ENCODE measurements at places on chromosomes 5 and 9.

DNA sequence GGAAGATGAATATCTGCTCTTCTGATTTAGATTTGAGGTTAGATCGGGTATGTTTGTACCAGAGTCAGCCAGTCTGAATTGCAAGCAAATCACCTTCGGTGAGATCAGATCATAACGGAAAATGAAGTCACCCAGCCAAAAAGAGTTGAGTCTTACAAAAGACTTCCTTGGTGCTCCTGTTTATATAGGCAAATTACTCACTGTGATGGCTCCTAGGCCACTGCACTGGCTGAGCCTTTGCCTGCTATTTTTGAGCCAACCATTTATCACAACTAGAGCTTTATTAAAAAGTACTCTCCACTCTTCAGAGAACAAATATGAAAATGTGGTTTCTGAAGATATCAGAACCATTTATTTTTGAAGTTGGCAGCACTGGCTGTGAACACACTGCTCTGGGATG lies 277.7 kb upstream of the PCSK5 start:
- DNase-seq, result no peak

DNA sequence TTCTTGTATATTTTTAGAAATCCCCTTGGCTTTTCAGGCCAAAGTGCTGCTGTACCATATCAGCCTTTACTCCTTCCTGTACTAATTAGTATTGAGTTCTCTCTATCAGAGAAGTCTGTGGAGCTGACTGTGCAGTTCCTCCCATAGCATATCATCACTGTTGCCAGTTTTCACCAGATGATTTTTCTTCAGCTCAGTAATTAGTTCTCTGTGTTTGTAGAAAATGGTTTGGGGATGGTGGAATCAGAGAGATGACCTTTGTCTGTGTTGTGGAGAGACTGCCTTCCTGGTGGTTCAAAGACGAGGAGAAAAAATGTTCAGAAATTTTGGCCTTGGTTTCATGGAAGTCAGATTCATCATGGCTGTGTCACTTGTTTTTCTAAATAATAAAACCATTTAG lies 227.5 kb upstream of the ACTBL2 start:
- DNase-seq, result no peak

- DNase-seq, result no peak
These were observed 219.1 kb downstream of the NDUFS4 start for GRCh38 chr5:53779541-53779981.

GRCh38 chr9:92408747-92409478 lies 4.5 kb upstream of the OGN start:
- DNase-seq, result no peak

DNA sequence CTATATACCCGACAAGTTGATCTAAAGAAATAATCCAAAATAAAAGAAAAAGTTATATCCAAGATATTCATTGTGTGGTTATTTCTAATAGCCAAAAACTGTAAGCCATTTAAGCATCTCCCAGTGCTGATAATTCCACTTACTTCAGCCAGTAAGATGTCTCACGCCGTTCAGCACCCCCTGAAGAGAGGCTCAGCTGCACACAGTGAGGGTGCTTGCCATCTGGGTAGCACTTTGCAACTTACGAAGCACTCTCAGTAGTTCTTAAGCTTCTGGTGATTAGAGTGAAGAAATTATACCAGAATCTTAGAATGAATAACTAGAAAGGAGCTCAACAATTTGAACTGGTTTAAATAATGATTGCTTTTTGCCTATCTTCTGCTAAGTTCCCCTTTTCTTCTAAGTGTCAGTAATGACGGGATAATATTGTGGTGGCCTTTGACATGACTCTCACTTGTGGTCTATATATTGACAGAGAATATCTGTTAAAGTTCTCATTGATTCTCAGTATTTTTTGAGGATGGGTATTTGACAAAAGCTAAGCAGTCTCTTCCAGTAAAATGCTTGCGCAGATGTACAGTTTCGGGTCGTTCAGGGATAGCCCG lies 26.2 kb upstream of the LTC4S start:
- DNase-seq, result no peak

DNA sequence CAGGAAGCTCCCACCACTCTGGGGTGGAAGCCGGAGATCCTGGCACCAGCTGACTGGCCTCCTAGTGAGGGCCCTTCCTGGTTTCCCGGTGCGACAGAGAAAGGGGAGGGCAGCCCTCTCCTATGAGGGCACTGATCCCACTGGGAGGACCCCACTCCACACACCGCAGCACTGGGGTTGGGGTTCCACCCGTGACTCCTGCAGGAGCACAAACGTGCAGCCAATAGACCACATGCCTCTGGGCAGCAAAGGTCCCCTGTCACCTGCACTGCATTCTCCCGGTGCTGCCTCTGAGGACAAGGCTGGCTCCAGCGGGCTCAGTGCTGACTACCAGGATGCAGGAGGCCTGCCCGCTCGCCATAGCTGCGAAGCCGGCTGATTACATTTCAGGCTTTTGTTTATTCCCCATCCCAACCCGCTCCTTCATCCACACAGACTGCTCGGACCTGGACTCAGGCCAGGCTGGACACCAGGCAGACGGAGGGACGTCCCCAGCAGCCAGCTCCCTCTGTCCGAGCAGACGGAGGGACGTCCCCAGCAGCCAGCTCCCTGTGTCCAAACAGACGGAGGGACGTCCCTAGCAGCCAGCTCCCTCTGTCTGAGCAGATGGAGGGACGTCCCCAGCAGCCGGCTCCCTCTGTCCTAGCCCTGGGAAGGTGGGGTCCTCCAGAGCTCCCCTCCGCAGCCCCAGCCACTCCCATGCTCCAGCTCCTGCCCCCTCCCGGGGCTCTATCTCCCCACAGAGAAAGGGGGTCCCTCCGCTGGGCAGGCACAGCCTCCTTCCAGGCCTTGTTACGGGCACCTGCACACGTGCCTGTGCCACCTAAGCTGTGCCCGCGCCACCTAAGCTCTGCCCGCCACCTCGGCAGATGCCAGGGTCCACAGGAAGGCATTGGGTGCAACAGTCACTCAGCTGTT lies 8.8 kb upstream of the CEP72 start:
- no peak for DNase-seq

- DNase-seq, result no peak
These were observed 104.0 kb upstream of the DMRTA1 start for GRCh38 chr9:22342491-22343217.

DNA sequence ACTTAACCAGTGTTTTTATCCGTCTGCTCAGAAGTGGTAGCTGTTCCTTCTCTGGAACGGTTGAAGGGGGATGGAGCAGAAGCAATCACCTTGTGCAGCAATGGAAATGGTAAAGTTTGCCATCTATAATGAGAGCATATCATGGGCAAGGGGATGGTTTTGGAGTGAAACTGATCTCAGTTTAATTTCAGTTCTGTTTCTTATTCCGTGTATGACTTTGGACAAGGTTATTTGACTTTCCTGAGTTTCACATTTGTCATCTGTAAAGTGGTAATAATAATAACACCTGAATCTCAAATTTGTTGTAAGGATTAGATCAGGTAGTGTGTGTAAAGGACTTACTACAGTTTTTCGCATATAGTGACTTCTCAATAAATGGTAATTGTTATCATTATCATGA lies 106.1 kb downstream of the PCSK1 start:
- DNase-seq, result no peak

GRCh38 chr5:145408048-145408341 lies 427.1 kb downstream of the PRELID2 start:
- DNase-seq, result no peak

DNA sequence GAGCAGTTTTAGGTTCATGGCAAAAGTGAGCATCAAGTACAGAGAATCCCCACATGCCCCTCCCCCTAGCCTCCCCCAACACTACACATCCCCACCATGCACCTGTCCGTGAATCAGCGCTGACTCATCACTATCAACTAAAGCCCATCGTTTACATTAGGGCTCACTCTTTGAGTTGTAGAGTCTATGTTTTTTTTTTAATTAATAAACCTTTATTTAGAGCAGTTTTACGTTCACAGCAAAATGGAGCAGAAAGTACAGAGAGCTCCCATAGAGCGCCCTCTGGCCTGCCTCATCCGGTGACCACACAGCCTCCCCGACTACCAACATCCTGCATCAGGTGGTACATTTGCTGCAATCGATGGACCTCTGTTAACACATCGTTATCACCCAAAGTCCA lies 47.9 kb upstream of the UNC5A start:
- DNase-seq, result no peak

DNA sequence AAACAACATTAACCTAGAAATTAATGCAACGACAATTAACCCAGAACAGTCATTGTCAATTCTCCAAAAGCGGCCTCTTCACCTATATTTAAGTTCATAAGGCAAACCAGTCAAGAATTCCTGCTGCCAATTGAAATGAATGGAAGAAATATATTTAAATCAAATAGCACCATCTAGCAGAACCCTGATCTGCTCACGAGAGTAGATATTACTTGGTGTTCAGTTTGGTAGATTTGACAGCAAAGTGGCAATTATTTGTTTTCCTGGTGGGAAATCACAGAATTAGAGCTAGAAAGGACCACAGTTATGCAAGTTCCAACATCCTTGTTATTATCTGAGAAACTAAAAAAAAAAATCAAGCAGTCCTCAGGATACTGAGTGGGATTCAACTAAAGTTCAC lies 2.3 kb downstream of the SSBP2 start:
- no peak for DNase-seq

GRCh38 chr5:168251259-168251658 lies 40.2 kb upstream of the WWC1 start:
- DNase-seq, result no peak

GRCh38 chr9:130137641-130138081 lies 34.5 kb upstream of the NCS1 start:
- no peak for DNase-seq

DNA sequence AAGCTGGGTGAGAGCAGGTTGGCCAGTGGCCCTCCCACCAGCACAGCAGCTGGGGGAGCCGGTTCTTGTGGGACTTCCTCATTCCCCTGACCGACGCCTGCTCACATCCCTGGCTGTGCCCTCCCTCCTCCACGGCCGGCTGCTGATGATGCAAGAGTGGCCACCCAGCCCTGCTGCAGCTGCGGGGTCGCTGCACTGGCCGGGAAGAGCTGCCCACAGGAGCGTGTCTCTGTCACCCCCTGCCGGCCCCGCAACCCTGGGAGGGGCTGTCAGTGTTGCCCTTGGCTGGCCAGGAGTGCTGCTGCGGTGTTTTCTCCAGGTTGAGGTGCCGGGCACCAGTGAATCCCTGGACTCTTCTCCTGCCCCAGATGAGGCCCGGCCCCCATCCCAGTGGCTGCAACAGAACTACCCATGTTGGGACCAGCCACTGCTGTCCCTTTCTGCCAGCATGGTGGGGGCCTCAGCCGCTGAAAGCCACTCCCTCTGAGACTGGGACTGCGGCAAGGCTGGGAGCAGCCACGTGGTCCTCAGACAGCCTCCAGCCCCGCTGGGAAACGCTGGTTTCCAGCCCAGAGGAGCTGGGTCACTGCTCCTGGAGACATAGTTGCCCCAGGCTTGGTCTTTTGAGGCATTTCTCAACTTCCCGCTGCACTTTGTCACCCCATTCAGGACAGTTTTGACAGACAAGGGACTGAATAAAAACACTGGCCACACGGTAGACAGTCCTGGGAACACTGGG lies 739 bp downstream of the CARD9 start:
- no peak for DNase-seq

GRCh38 chr5:67805666-67806348 lies 409.7 kb upstream of the PIK3R1 start:
- no peak for DNase-seq

DNA sequence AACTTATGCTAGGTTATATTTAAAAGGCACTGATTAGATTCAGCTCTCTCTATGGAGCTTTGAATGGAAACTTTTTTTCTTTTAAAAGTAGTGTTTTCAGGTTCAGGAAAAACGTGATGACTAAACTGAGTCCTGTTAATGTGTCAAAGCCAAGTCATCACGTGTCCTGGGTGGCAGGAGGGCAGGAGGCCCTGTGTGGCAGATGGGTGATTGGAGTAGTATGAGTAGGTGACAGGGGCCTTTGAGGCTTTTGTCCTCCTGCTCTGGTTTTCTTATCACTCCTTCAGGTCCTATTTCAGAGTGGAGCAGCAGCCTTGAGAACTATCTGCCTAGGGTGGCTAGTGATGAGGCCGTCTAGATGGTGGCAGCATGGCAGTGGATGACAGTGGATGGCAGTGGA lies 17.7 kb upstream of the CARTPT start:
- no peak for DNase-seq

GRCh38 chr5:170614065-170614490 lies 110.3 kb downstream of the KCNIP1 start:
- DNase-seq, result no peak

GRCh38 chr5:138954257-138955012 lies 79.3 kb upstream of the LRRTM2 start:
- DNase-seq, result no peak

- DNase-seq, result no peak
These were observed 197.7 kb downstream of the MCTP1 start for GRCh38 chr5:95086927-95087815.

DNA sequence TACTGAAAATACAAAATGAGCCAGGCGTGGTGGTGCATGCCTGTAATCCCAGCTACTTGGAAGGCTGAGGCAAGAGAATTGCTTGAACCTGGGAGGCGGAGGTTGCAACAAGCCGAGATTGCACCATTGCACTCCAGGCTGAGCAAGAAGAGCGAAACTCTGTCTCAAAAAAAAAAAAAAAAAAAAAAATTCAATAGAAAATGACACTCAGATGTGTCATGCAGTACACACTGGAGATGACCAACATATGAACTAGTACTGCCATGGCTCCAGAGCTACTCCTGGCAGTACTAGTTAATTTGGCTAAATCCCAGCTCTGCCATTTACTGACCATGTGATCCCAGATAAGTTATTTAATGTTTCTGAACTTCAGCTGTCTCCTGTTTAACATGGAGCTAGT lies 7.3 kb downstream of the ATOX1 start:
- DNase-seq, result no peak

GRCh38 chr9:116647515-116647809 lies 39.6 kb upstream of the TRIM32 start:
- no peak for DNase-seq

DNA sequence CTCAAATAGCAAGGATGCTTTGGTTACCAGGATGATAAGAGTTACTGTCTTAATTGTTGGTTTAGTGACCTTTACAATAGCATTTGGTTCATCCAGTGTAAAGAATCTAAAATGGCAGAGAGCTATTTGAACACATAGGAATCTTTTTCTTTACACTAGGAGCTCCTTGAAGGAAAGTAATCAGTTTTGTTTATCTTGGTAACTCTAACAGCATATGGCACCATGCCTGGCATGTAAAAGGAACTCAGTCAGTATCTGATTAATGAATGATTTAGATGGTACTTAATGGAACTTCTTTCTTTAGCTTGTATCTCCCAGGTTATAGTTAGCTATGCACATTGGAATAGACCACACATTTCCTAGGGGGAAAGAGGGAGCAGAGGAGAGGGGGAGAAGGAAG lies 9.9 kb downstream of the PSMD5 start:
- DNase-seq, result no peak

All from stimulated activated CD8-positive, alpha-beta memory T cell treated with anti-CD3 and anti-CD28 coated beads, Interleukin-7, amount 100 ng/mL, for 1 hour (primary cell).